ENCODE measurements at places on chromosomes 7 and 10.

GRCh38 chr10:128049226-128050120 lies 76.8 kb downstream of the MKI67 start:
- no peak for DNase-seq

DNA sequence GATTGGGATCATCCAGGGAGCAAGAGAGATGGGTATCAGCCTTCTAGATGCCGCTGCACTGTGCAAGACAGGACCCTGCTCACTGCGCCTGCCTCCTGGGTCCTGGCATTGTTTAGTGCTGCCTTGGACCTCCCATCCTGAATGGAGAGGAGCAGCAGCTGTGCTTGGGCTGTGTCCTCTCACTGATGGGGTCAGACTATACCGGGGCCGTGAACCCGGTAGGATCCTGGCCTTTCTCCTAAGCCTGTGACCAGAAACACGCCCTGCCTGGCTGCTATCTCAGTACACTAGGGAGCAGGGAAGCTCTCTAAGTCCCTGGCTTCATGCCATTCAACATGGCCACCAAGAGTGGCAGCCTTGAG lies 309.4 kb upstream of the ZNF32 start:
- no peak for DNase-seq

DNA sequence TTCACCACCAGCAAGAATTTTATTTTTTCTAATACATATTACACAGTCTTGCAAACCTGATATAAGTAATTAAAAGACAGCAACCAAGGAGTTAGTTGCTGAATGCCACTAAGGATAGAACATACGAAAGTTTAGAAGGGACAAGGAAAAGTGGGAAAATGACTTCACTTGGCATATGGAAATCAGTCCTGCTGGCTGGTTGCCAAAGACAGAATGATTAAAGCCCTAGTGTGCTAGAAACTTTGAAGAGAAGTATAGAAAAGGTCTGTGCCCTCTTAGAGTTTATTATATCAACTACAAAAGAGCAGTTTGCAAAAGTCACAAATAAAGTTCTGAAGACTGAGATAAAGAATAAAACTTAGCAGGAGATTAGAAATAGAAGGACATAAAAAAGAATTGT lies 5.8 kb upstream of the YAE1 start:
- DNase-seq = no peak

GRCh38 chr7:36621396-36621795 lies 102.9 kb downstream of the AOAH start:
- no peak for DNase-seq

- DNase-seq = no peak
Measured at GRCh38 chr10:127349737-127350136, 153.3 kb upstream of the INSYN2A start.

DNA sequence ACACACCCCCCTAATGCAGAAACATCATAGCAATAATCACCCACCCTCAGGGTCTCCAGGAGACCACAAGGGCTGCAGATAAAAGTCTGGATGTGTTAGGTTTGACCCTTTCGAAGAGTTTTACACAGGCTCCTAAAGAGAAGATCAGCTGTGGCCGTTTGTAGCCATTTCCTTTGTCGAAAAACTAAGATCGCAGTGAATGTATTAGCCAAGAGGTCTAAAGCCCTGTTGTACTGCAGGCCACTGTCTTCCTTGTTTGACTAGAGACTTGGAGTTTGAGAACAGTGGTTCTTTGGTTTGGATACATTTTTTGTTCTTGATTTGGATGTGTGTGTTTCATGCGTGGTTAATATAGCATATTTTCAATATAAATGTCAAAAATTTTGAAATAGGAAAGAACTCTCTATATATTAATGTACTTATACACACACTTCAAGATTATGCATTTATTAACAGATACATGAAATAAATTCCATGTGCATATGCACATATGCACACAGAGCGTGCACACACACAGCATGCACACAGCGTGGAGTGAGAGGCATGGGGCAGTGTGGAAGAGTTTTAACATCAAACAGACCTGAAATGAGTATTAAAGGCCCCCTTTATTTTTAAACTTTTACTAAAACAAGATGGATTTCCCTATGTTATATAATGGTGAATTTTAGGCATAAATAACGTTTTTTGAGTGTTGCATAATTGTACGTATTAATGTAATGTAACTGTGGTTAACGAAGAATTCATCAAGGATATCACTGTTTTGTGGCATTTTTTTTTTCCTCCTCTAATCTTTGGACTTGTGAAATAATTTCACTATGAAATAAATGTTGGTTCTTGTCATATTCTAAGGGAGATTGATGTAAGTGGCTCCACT lies 2.2 kb downstream of the IKZF1 start:
- no peak for DNase-seq

DNA sequence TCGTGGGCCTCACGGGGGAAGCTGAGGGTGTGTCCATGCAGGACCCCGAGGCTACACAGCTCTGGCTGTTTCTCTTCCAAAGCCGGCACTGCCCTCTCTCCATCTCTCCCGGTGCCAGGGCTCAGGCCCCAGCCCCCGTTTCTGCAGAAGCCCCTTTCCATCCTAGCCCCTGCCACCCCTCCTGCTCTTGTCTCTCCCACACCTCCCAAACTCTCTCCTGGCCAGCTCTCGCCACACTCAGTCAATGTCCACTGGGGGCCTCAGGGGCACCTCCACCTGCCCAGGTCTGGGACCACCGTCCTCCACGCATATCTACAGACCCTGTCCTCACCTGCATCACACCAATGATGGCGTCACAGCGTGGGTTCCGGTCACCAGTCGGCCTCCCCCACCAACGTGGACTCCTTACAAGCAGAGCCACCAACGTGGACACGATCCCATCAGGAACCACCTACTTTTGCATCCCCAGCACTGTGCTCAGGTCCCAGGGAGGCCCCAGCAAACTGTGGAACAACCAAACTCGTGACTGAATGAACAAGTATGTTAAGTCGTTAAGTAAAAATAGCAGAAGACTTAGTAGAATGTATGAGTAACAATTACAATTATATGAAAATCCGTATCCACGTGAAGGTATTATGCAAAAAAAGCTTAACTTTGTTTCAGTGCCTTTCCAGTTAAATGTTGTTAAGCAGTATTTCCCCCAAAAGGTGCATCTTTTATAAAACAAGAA lies 38.4 kb downstream of the DIP2C start:
- DNase-seq = no peak

DNA sequence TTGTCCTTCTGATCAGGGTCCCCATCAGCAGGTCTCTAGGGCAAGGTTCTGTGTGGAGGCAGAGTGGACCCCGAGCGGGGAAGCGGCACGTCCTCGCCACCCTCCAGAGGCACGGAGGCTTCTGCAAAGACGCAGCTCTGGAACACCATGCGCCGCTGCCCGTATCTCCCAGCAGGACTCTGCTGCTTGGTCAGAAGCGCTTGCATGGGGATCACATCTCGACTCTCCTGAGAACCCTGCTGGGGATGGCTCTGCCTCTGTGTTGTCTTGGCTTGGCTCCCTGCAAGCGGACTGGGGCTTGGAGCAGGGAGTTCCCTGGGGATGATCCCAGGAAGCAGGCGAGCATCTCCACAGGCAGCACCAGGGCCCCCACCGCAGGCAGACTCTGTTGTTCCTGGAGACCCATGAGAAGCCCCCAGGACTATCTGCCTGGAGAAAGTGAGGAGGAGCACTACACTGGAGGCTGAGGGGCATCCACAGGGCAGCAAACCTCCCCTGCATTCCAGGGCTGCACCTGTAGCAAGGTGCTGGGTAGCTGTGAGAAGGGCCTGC lies 520.5 kb downstream of the GLRX3 start:
- no peak for DNase-seq

- no peak for DNase-seq
Measured at GRCh38 chr7:154409703-154410311, 357.6 kb downstream of the DPP6 start.

DNA sequence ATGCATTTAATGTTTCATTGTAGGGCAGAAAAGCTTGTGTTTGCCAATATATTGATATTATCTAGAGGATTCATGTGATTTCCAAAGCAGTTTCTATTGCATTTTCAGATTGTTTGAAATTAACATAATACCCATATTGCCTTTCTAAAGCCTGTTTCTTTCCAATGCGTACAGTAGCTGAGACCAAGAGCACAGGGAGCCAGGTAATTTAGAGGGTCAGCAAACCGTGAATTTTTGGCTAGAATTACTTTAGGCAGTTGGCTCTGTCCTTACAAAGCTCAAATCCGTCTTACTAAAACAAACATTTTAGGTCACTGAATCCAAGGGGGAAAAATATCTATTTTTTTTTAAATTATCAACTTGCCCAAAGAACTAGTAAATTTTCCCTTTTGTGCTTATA lies 604.9 kb upstream of the ADARB2 start:
- DNase-seq = no peak

DNA sequence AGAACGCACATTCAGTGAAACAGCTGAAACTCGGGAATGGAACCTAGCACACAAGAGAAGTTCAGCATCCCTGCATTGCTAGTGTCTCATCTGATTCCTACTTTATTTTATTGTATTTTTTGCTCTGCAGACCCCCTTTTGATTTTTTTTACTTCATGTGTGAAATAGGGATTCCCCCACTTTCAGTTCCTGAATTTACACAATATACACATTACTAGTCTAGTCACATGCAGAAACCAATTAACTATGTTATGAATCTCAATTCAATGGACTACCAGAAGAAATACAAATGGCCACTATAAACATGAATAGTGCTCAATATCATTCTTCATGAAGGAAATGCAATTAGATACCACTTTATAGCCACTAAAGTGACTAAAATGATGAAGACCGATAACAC lies 386.1 kb upstream of the COBL start:
- no peak for DNase-seq

GRCh38 chr10:132689721-132690360 lies 96.1 kb downstream of the NKX6-2 start:
- DNase-seq = no peak

DNA sequence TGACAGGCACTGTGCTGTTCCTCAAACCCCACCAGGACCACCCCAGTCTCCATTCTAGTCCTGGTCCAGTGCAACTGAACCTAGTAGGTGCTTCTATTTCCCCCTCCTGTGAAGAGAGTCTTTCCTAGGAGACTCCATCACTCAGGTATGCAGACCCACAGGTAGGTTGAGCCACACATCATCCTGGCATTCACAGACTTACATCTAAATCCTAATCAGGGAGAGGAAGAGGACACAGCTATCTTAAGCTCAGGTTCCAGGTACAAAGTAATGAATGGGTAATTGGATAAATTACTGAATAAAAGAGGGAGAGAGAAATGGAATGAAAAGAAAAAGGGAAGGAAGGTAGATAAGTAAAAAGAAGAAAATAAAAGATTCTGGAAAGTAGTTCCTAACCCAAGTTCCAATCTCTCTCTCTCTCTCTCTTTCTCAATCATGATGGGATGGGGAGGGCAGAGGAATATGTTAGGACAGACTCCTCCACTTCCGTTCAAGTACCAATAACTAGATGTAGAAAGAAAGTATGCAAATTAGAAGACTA lies 139.8 kb upstream of the NAMPT start:
- DNase-seq = no peak

DNA sequence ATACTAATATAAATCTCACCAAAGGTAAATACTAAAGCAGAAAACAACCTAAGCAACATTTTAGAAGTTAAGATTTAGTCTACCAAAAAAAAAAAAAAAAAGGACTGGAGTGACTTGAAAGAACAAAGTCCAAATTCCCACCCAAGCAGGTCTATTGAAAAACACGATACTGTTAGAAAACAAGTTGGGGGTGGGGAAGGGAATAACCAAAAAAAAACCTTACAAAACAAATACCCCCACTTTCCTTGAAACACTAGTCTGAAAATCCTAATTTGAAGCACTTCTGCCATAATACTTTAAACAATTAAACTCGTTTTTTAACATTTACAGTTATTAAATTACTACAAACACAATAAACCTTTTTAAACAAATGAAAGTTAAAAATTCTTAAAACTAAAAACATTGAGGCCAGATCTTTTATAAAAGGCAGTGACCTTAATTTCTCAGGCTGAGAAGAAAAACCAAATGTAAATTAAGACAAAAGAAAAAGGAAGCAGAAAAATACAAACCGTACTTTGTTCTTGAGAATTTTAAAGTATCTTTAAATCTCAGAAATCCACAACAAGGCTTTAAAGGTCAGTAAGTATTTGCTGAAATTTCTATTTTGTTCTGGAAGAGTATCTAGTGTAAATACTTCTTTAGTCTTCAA lies 135.1 kb downstream of the NRBF2 start:
- DNase-seq = no peak

- peak; percentile 61 for DNase-seq
Measured at GRCh38 chr7:157138101-157138423, 664 bp upstream of the UBE3C start.

GRCh38 chr7:133253519-133253875 lies 619 bp downstream of the EXOC4 start:
- no peak for DNase-seq

GRCh38 chr10:131609176-131609575 lies 291.6 kb upstream of the PPP2R2D start:
- no peak for DNase-seq

DNA sequence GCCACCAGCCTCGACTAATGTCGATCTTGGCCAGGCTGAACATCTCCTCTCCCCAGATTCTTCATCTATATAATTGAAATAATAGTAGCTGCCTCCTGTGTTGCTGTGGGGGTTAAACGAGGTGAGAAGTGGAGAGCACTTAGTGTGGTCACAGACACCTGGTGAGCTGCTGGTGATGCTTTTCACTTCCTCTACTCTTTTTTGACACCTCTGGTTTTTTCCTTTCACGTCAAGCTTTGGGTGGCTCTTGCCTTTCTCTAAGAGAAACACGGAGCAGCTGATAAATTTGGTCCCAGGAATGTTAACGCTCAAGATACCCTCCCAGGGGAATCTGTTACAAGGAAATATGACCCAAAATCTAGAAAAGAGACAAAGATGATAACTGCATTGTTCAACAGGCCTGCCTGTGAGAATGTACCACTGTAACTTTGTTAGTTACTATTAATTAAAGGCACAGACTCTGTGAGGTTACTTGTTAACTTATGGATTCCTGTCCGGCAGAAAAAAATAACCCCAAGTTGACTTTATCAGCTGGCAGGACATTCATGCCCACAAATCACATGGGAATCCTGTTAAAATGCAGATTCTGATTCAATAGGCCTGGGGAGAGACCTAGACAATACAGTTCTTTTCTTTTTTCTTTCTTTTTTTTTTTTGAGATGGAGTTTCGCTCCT lies 9.5 kb upstream of the NPFFR1 start:
- peak; percentile 50 for DNase-seq

DNA sequence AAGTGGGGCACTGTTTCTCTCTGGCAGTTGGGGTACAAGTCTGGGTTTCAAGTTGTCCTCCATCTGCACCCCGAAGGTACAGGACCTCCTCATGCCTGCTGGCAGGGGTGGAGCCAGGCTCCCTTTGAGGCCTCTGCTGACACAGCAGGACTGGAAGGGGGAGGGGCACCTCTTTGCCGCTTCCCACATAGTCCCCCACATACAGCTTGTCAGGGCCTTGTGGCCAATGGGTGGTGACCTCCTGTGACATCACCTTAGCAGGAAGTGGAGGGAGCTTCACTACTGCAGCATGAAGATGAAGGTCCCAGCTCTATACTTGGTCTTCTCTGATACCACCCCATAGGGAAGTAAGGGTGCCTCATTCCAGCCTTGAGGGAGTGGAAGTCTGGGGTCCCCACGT lies 167.8 kb downstream of the RAMP3 start:
- DNase-seq = no peak

All from GM12864 (cell line).